GDM1 (cell line): ENCODE measurements at places on chromosomes 4 and X.

DNA sequence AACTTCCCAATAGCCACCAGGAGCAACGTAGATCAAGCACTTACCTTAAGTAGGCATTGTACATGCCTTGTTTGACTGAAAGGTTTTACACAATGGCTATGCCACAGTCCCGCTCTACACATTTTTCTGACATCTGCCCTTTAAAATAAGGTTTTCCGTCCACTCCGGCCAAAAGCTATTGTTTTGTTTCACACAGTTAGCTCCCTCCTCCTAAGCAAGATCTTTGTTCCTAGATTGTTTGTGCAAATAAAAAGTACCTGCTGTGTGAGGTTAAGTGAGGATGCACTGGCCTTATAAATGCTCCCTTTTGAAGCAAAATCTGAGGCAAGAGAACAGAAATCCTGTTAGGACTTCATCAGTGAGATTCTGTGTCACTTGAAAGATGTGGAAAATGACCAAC lies 11.8 kb downstream of the SCD5 start:
- no peak for DNase-seq

DNA sequence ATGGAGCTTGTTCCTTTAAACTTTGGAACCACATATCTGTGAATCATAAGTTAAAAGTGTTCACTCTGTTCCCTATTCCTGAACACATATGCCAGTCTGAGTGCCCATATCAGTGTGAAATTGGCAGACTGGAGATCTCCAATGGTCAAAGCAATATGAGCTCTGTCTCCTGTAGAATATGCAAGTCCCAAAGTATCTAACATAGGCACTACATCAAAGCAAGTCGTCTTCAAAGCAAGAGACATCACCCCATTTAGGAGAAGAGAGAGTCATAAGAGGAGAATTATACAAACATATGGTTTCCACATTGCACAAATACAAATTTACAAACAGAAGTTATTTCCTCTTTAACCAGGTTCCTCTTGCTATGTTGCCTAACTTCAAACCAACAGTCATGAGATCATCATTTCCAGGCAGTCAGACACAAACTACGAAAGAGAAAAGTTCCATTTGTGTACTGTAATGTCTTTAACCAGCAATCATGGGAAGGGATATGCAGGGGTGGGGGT lies 9.9 kb upstream of the GK start:
- no peak for DNase-seq

DNA sequence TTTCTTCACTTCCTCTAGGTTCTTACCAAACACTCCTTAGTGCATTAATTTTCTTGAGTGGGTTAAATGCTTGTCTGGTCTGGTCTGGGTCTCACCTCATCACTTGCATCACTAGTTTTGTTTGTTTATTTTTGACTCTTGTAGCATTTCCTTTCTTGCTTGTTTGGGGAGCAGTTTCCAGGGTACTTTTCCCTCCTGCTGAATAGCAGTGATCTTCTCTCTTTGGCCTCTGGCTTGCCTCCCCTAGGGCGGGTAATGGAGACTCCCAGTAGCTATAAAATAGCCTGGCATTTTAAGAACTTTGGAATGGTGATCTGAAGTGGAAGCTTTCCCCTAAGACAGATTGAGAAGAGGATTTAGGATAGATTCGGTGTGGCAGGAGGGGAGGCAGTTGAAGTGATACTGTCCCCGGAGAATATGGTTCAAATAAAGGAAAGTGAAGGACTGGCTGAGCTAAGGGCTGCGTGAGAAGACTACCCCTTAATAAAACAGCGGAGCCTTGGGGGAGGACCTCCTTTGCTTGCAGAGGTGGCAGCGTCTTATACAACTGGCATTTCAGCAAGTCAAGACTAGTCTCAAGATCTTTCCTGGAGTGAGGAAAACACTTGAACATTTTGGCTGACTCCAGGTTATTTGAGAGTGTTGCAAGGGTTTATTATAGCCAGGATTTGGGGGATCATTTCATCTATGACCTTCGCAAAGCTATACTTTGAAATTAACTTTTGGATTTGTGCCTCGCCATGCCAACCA lies 190.6 kb downstream of the FRAS1 start:
- no peak for DNase-seq

DNA sequence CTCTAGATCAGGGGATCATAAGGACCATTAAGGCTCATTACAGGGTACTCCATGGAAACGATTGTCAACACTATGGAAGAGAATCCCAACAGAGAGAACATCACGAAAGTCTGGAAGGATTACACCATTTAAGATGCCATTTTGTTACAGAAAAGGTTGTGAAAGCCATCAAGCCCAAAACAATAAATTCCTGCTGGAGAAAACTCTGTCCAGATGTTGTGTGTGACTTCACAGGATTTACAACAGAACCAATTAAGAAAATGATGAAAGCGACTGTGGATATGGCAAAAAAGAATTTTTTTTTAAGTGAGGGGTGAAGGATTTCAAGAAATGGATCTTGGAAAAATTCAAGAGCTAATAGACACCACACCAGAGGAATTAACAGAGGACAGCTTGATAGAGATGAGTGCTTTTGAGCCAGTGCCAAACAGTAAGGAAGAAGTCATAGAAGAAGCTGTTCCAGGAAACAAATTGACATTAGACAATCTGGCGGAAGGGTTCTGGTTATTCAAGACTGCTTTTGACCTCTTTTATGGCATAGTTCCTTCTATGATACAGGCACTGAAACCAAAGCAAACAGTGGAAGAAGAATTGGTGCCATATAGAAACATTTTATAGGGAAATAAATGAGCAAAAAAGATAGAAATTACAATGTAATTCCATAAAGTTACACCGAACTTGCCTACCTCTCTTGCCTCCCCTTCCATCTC lies 17.3 kb upstream of the LSM6 start:
- DNase-seq: no peak

DNA sequence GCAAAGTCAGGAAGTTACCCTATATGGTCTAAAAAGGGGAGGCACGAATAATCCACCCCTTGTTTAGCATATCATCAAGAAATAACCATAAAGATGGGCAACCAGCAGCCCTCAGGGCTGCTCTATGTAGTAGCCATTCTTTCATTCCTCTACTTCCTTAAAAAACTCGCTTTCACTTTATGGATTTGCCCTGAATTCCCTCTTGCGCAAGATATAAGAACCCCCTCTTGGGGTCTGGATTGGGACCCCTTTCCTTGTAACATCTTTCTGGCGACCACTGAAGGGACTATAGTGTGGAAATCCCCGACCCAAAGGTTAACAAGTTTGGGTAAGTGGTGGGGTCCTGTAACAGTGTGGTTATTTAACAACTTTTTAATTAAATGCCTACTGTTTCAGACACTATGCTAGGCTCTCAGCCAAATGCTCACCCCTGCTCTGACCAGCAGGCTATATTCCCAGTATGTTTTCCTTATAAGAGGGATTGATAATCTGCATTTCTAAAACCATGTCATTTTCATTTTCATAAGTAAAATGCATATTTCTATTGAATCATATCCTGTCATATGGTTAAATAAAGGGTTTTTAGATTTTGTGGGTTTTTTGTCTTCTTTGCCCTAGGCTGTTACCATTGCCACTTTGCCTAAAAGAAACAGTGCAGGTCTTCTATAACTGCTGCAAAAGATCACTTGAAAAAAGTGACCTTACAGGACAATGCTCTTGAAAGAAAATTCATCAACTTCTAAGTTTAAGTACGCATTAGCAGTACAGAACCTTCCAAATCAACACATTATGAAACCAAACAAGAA lies 41.5 kb downstream of the ANAPC10 start:
- no peak for DNase-seq

- DNase-seq: no peak
Measured at GRCh38 chr4:37721995-37722638, 35.9 kb upstream of the RELL1 start.

DNA sequence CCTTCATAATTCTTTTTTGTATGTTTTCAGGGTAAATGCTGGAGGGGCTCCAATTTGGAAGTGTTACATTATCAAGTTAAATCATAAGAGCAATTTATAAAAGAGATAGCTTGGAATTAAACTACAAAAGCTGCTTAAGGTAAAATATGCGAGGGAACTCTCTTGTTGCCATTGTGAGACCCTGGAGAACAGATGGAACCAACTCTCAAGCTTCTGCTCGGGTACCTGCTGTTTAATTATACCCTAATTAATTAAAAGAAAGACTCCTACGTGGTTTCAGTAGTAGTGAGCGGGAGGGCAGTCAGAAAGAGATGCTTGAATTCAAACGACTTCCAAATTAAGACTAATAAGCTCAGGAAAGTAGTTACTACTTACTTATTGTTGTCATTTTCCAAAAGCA lies 313.1 kb upstream of the TACR3 start:
- DNase-seq: no peak

DNA sequence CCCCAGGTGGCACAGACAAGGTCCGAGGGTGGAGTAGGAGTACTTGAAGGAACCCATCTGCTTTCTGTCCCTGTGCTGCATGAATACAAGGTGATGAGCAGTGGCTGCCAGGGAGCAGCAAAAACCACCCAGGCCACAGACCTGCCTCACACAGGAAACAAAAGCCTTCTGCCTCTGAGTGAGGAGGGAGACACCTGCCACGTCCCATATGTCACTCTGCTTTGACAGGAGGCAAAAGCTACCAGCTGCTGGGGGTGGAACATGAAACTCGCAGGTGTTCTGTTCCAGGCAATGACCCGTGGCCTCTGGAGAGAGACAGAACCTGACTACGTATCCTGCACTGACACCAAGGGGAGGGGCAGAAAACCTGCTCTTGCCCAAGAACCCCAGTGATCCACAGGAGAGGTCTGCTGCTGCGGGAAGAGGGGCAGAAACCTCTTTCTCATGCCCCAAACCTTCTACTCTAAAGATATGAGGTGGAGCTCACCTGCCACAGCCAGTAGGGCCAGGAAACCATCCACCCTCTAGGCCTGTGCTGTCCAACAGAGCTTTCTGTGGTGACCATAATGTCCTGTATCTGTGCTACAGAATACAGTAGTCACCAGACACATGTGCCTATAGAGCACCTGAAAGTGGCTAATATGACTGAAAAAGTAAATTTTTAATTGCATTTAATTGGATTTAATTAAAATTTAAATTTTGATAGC lies 172.9 kb downstream of the PRDM5 start:
- no peak for DNase-seq

- DNase-seq: no peak
Measured at GRCh38 chr4:90187148-90187884, 60.1 kb downstream of the CCSER1 start.

GRCh38 chrX:37765507-37765906 lies 14.4 kb upstream of the CYBB start:
- DNase-seq: peak; percentile 79

- no peak for DNase-seq
Measured at GRCh38 chr4:169397762-169398161, 127.0 kb upstream of the SH3RF1 start.

DNA sequence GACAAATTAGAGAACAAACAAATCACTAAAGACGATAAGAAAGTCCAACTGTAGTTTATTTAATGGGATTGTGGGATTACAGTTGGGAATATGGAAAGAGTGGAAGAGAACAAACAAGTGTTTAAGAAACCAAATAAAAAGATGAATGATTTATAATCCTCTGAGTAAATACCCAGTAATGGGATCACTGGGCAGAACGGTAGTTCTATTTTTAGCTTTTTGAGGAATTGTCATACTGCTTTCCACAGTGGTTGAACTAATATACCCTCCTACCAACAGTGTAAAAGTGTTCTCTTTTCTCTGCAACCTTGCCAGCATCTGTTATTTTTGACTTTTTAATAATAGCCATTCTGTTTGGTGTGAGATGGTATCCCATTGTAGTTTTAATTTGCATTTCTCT lies 15.0 kb downstream of the C4orf51 start:
- DNase-seq: no peak

- no peak for DNase-seq
Measured at GRCh38 chrX:56343219-56343618, 111.1 kb downstream of the KLF8 start.

DNA sequence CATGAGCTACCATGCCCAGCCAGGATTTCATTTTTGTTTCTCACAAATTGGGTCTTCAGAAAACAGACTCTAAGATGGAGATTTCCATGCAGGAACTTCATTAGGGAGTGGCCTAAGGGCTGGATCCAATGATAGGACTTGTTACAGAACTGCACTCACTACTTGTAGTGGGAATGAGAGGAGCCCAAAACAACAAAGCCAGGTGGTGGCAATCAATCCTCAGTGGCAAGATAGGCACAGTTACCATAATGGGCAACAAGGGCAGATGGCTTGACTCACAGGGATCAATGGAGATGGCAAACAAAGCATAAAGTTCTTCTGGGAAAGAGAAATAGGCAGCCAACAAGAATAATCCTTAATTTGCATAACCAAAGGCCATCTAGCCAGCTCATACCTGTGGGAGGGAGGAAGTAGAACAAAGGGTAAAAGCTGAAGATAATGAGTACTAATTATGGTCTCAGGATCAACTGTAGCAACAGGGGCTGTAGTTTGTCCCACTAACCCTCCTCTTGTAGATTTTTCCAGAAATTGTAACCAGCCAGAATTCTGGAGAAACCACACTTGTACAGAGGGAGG lies 72.8 kb upstream of the MAPK10 start:
- DNase-seq: no peak

- DNase-seq: peak; percentile 1
Measured at GRCh38 chrX:155841232-155841631, 39.9 kb upstream of the VAMP7 start.

- no peak for DNase-seq
Measured at GRCh38 chr4:186201010-186201409, 9.6 kb downstream of the CYP4V2 start.

GRCh38 chr4:137345597-137345996 lies 186.7 kb downstream of the PCDH18 start:
- DNase-seq: no peak

GRCh38 chr4:121126449-121127006 lies 37.6 kb downstream of the TNIP3 start:
- no peak for DNase-seq

GRCh38 chr4:176479767-176480166 lies 160.0 kb downstream of the SPCS3 start:
- DNase-seq: no peak

DNA sequence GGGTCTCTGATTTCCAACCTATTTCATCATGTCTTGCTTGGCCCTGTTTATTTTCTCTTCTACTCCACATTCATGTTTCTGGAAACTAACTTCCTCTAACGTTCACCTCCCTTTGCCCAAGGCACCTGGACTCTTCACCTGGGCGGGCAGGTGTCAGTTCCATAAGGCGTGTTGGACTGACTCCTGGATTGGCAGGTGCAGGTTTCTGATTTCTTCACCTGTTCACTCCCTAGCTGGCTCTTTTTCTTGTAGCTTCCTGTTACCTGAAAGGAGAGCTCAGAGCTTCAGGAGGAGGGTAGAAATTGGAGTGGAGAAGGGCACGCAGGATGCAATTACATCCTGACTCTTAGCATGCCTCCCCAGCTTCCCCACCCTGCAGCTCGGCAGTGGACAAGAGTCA lies 350.8 kb upstream of the KLF3 start:
- no peak for DNase-seq

GRCh38 chr4:125891597-125892258 lies 577.0 kb downstream of the FAT4 start:
- DNase-seq: no peak

GRCh38 chrX:28582511-28582910 lies 4.7 kb upstream of the IL1RAPL1 start:
- no peak for DNase-seq

DNA sequence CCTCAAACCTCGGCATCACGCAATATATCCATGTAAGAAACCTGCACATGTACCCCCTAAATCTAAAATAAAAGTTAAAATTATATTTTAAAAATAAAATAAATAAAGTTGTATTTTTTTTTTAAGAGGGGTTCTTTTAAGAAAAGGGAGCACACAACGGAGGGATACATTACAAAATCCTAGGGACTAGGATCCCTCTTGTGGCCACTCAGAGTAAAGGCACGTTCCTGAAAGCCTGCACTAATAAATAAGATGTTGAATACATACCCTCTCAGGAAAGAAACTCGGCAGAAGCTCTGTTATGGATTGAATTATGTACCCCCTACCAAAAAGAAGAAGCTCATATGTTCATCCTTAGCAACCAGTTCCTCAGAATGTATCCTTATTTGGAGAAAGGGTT lies 50.9 kb upstream of the PRDX4 start:
- no peak for DNase-seq
